Hippocampal formation (tissue), 2 donors: ENCODE measurements at places on chromosomes 6 and 20.

DNA sequence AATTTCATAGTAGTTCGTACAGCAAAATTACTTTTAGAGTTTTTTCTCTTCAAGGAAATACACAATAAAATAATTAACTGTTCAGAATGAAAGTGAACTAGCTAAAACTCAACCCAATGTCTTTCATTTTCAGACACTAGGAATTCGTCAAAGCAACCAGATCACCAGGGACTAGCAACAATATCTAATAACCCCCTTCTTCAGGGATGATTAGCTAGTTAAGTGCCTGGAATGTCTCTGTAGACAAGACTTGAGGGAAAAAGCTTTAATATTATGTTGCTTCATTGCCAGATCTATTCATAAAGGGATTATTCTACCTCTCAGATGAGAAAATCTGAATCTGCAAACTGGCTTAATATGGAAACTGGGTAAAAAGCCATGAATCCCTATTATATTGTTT lies 41.8 kb upstream of the OR14J1 start:
- no peak for DNase-seq

GRCh38 chr6:57297505-57297904 lies 19.9 kb upstream of the PRIM2 start:
- DNase-seq: no peak

DNA sequence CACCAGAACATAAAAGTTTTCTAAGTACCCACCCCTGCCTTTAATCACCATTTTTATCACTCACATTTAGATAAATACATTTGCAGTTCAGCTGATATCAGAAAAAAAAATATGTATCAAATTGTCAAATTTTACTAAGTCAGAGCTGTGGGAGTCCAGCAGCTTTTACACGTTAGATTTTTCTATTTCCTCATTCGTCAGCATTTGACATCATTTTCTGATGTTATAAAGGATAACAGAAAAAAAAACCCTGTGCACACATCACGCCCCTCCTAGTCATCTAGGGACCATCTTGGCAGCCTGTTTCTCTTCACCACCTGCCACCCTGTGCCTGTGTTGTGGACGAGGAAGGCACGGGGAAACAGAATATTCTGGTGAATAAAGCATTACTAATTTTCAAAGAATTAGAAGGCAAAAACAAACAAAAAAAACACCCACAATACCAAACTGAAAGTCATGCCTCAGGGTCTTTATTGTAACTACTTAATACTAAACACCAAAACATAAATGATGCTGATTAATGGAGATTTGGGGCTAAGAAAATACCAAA lies 12.4 kb downstream of the B4GALT5 start:
- no peak for DNase-seq

DNA sequence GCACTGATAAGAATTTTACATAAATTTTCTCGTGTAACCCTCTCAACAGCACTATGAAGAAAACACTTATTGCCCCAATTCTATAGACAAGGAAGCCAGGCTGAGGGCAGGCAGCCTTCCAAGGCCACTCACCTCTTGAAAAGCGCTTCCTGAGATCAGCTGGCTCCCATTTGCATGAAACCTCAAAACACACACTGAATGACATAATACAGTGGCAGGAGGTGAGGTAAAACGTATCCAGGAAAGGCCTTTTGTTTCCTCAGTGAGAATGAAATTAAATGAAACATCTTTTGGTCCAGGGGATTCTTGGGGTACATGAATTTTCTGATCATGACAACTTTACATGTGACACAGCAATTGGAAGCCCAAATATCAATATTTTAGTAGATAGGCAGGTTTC lies 112.5 kb downstream of the WDR27 start:
- DNase-seq: no peak

- DNase-seq: no peak
Observed at GRCh38 chr6:147895272-147895671, 386.8 kb downstream of the SAMD5 start.

DNA sequence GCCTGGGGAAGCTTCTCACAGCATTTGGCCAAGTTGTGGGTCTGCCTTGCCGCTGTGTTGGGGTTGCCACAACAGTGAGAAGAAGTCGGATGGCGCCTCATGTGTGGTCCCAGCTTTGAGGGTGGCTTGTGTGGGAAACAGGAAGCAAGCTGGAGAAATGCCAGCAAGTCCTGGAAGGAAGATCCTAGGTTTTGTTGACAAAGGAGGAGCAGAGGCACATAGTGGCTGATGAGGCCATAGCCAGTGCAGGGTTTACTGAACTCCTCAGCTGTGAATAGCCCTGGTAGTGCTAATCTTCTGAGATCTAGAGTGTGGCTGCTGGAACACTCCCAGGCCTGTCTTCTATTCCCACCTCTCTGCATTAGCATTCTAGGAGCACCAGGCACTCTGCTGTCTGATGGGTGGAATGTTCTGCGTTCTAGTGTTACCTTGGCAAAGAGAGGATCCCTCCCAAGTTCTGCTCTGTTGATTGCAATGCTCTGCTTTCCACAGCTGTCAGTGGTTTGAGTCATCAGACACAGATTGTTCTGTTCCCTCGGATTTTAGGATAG lies 25.2 kb downstream of the SNPH start:
- no peak for DNase-seq

DNA sequence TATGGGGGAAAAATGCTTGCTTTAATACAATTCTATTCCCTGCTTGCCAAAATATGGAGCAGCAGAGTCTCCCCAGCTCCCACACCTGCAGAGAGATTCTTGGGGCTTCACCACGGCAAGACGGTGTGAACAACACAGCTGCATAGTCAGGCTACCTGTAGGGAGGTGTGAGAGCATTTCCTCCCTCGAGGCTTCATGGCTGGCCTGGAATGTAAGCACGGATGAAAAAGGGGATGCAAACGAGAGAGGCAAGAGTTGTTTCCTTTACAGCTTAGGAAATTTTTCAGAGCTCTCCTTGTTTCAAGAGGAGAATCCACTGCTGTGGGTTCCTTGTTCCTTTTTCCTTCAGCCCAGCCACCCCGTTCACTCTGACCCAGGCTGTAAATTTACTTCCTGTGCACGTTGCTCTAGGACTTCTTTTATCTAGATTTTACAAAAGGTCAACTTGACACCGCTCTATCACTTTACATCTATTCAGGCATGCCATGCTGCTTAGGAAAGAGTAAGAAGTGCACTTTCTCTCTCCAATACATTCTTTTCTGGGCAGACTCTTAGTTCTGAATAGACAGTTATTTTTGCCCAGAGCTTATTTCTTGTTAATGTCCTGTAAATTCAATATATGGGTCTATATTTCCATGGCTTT lies 197.1 kb downstream of the KHDC1L start:
- DNase-seq: no peak

DNA sequence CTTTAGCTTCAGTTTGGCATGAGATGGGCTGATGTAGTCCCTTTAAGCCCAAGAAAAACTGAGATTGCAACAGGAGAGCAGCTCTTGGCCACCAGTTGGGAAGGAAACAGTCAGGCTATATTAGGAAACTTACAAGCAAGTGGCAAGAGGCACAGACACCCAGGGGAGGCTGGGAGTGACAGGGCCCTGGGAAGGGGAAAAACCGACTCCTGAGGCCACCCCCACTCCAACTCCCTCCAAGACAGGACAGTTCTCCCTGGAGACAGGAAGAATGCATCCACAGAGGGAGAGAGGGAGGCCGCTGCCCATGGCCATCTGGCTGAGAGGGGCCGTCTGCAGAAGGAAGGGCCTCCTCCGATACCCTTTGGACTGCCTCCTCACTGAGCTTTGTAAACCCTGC lies 20.5 kb downstream of the JPH2 start:
- no peak for DNase-seq

DNA sequence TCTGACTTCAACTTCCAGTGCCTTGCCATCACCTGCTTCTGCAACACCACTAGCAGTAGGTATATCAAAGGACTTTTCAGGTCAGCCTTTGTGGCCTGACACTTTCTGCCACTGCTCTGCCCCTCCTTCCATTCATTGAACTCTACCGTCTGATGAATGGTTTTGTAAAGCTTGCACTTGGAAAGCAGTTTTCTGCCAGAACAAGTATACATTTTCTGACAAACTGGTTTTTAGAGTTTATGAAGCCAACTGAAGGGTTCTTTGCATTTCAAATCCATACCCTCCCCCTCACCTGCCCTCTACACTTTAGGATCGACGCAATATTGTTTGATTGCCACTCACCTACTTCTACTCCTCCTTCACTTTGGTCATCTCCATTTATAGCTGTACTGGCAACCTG lies 603.1 kb downstream of the HACE1 start:
- DNase-seq: no peak

- no peak for DNase-seq
Observed at GRCh38 chr6:33198159-33198852, 2.2 kb downstream of the RXRB start.

GRCh38 chr6:90286884-90287488 lies 9.7 kb downstream of the BACH2 start:
- no peak for DNase-seq
